Common myeloid progenitor, CD34-positive (primary cell): ENCODE measurements at places on chromosomes 1 and 21.

- DNase-seq: no peak
Measured at GRCh38 chr1:158025576-158026230, 32.3 kb downstream of the KIRREL1 start.

GRCh38 chr1:201468844-201469644, at the start of gene PHLDA3:
TSS of gene PHLDA3 (minus strand) at chr1:201469188. CDS start at chr1:201468786, 402 bp downstream.
- peak; percentile 90 for DNase-seq

DNA sequence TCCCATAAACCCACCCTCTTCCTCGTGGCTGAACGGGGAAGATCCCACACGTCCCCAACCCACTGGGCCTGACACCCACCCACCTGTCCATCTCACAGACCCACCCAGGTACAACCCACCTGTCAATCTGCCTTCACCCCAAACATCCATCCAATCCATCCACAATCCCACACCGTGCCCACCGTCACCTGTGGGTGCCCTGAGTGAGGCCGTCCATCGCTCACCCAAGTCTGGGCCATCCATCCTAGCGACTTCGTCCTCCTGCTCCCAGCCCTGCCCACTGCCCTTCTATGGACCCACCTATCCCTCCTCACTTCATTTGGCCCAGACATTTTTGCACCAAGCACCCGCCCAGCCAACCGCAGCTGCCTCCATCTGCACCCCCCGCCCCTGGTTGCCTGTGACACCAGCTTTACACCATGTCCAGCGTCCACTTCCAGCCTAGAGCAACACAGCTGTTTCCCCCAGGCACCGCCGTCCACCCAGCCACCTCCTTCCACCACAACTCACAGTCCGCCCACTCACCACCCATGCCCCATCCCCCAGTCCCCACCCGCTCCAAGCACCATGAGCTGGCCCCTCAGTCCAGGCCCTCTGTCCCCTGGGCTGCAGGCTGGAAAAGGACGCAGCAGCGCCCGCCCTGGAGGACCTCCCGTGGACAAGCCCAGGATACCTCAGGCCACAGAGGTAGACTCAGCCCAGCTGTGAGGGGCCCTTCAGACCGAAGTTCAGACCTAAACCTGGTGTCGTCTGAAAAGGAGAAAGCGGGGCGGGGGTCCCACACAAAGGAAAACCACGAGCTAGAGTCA, 7.7 kb downstream of the TTLL10 start:
- DNase-seq: no peak

- DNase-seq: no peak
Measured at GRCh38 chr1:151563376-151563775, 23.3 kb downstream of the TUFT1 start.

- no peak for DNase-seq
Measured at GRCh38 chr1:248824301-248824700, 1.4 kb downstream of the SH3BP5L start.

DNA sequence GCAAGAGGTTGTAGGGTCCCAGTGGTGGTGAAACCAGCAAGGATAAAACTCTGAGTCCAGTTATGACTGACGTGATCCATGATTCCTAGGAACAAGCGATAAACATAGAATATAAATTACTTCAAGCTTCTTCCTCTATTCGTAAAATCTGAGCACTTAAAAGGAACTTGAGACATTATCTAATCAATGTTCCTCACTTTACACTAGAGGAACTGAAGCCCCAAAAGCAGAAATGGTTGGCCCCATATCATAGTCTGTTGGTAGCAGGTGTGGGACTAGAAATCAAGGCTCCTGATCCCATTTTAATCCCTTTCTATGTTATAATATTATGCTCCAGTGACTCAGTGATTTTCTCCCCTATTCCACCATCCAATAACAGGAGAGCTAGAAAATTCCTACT, 21.9 kb upstream of the MNDA start:
- DNase-seq: peak; percentile 36

DNA sequence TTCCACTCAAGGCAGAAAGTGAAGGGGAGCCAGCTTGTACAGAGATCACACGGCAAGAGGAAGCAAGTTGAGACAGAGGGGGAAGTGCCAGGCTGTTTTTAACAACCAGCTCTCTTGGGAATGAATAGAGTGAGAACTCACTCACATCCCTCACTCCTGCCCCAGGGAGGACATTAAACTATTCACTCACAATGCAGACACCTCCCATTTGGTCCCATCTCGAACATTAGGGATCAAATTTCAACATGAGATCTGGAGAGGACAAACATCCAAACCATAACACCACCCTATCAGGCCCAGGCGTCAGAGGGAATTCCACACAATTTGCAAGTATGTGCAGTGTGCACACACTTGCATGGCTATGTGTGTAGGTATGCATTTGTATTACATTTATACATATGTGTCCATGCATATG, 62.7 kb downstream of the DMAP1 start:
- DNase-seq: peak; percentile 13

DNA sequence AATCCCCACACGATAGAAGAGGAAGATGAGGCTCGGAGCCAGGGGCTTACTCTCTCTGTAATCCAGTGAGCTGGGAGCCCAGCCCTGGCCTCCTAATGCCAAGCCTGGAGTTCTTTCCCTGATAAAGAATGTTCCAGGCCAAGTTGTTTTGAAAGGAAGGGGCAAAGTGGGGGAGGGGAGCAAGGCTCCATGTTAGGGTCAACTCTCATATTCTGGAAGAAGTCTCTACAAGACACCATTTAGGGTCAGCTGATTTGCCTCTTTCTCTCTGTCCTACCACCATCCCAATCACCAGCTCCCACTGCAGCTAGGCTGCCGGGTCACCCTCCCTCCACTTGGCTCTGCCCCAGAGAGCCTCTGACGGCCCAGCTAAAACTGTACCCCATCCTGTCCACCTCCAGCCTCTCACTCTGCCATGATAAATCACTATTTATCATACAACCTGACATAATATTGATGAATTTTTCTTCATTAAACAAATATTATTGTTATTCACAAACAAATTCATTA, 95.0 kb downstream of the GLIS1 start:
- DNase-seq: no peak
